Testis (tissue), 5 donors: ENCODE measurements at places on chromosomes 11 and 22. TPM values are rescaled to one million over a fixed set of nuclear protein-coding genes. Genes with fewer than 3 reads are reported as not detected.
A peak's percentile ranks its signal among the peaks of the same experiment; 100 is the strongest.

Gene SREBF2
- 59.7 TPM for polyA plus RNA-seq

Gene C11orf42
- 28.9 TPM for polyA plus RNA-seq

Gene OR51B2
- not detected for polyA plus RNA-seq

Gene CLNS1A
- 101 TPM for polyA plus RNA-seq

- no peak for DNase-seq
Observed at GRCh38 chr11:131858505-131858904, 488.1 kb downstream of the NTM start.

- no peak for DNase-seq
Observed at GRCh38 chr11:76841923-76842452, 18.7 kb upstream of the ACER3 start.

DNA sequence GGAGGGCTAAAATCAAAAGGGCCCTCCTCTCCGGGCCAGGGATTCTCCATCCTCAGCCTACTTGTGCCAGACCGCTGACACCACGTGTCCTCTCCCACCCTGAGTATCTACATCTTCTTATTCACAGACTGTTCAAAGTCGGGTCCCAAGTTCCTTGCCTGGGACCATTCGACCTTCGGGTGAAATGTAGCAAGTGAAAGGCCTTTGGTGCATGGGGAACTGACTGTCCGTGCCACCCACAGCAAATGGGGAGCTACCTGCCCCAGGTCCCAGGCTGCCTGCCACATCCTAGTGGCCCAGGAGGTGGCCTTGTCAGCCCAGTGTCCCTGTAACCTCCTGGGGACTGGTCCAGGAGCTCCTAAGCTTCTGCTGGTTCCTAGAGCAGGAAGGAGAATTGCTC is 67.3 kb downstream of the RTL6 start:
- no peak for DNase-seq

DNA sequence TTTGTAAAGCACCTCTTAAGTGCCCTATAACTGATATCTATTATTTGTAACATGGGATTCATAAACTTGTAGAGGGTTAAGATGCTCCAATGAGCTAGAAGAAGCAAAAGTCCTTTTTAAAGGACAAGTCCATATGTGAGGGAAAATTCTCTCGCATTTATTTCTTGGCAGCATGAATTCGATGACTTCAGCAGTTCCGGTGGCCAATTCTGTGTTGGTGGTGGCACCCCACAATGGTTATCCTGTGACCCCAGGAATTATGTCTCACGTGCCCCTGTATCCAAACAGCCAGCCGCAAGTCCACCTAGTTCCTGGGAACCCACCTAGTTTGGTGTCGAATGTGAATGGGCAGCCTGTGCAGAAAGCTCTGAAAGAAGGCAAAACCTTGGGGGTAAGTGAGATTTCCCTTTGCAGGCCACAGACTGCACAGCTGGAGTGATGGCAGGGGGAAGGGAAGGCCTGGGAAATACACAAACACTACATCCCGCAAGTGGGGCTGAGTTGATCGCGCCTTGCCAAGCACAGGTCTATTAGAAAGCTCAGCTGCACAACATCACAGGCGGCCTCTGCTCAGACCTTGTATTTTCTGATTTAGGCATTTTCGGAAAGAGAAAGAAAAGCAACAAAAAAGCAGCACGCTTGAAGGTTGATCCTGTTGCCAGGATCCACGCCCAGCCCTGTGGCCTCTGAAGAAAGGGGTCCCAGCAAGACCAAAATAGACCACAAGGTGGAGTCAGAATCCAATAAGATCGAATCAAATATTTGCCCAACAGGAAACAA is 1.5 kb downstream of the MS4A8 start:
- peak; percentile 54 for DNase-seq

Gene OTOG
- polyA plus RNA-seq: 4.2 TPM
